ENCODE measurements at places on chromosomes 12 and 14.

- no peak for DNase-seq
Observed at GRCh38 chr14:20807304-20808161, 4.9 kb upstream of the RNASE1 start.

DNA sequence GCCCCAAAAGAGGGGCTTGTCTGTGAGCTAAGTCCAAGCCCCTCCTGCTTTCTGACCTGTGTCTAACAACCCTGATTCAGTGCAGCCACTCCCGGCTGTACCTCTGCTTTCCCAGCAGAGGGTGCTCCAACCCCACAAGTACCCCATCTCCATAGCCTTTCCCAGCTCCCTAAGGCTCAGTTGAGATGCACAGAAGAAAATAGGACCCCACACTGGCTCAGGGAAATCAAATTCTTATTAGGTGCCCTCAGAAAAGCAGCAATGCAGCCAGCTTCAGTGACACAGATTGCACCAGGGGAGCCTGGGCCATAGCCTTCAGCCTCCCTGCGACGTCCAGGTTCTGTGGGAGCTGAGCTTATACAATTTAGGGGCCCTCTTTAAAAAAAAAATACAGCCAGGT, 49.9 kb downstream of the LRRC74A start:
- DNase-seq, result no peak

DNA sequence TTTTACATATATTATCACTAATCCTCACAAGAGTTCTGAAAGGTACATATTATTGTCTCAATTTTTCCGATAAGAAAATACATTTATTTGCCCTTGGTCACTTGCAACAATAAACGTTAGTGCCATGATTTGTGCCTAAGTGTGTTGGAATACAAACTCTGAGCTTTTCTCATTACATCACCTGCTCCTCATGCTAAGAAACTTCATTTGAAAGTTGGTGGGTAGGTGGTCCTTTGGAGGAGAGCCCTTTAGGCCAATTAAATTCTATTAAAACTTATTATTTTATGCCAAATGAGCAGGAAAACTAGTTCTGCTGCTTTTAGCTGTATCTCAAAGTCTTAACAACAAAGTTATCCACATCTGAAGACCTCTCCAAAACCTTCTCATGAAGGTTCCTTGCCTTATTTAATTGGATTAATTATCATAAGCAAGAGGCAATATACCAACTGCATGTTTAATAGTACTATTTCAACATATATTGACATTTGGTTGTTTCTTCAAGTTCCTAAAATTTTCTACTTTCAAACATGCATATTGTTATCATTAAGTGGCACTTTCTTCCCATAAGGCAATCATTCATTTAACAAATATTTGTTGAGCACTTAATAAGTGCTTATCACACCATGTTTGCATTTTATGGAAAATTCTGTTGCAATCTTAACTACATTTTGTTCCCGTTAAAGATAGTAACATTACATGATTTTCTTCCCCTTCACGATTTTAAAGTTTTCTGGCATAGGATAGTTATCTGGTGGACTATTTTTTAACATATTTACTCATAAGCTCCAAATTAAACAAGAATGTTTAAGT, 40.1 kb upstream of the LRRK2 start:
- no peak for DNase-seq

- no peak for DNase-seq
Observed at GRCh38 chr14:102883089-102883541, 39.3 kb upstream of the AMN start.

GRCh38 chr12:40168001-40168400, 56.8 kb upstream of the LRRK2 start:
- DNase-seq, result no peak

- no peak for DNase-seq
Observed at GRCh38 chr14:60094306-60094897, 2.7 kb downstream of the PCNX4 start.

DNA sequence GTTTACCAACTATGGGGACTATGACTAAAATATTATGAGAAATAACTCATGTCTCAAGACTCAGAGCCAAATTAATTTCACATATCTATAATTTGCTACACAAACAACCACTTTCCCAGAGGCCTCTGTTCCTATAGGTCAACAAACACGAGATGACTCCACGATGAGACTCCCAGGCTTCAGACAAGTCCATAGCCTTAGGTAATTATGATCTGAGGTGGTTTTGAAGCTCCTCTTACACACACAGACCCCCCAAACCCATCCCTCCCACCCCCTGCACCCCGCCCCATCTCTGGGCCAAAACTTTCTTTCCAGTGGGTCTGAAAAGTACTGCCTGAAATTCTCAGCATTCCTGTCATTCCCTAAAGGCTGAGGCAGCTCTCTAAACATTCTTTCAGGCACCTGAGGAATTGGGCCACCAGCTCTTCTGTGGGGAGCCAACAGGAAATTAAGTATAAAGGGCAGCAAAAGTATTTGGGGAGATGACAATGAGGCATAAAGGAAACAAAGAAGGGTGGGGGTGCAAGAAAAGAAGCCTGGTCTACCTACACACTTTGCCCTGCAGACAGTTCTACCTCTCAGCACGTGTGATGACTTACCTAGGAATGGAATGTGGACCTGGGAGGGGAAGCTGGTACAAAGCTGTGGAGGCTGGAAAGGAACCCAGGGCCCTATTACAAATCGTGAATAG, 143.6 kb downstream of the PAWR start:
- DNase-seq, result no peak

GRCh38 chr14:71411738-71412137, 504.5 kb downstream of the PCNX1 start:
- no peak for DNase-seq

- no peak for DNase-seq
Observed at GRCh38 chr12:32178341-32179010, 71.8 kb downstream of the BICD1 start.

GRCh38 chr14:98101323-98101722, 1170.7 kb downstream of the BCL11B start:
- DNase-seq, result no peak

GRCh38 chr12:64065881-64066451, 156.1 kb downstream of the KICS2 start:
- no peak for DNase-seq

DNA sequence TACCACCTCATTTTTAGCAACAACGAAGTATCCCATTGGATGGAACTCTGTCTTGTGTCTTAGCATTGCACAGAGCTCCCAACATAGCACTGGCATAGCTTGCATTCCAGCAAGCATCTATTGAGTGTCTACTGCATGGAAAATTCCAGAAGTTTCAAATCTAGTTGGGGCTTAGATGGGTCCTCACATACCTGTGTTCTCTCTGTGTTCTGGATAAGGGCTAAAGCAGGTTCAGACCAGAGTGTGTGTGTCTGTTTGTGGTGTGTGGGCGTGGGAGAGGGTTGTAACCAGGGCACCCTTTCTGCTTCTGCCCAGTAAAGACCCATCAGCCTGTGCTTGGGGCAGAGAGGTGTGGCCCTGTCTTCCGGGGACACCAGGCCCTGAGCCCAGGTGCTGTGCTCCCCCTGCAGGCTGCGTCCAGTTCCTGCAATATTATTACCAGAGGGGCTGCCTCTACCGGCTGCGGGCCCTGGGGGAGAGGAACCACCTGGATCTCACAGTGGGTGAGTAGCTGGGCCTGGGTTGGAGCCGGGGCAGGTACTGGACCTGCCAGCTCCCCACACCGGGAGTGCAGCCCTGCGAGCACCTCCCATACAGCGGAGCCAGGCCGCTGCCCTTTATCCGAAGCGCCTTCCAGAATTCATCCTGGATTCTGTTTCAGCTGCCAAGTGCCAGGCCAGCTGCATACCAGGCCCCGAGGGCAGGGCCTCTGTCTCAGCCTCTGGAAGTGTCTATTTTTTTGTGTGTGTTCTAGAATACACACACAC, 20.3 kb downstream of the RHOF start:
- no peak for DNase-seq

DNA sequence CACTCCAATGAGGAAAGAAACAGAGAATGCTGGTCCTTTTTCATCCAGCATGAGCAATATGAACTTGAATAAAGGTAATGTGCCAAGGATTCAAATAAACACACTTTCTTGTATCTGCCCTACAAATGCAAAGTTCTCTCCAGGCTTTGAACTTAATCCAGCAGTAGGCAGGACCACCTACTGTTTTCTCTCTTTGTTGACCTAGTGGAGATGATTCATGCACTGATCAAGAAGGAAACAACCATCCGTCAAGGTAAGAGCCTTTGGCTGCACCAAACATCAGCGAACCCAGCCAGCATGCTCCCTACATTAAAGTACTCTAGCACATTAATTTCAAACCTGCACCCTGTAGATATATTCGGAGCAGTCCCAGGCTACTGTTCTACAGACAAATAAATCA, 489.3 kb downstream of the GALC start:
- DNase-seq, result no peak

DNA sequence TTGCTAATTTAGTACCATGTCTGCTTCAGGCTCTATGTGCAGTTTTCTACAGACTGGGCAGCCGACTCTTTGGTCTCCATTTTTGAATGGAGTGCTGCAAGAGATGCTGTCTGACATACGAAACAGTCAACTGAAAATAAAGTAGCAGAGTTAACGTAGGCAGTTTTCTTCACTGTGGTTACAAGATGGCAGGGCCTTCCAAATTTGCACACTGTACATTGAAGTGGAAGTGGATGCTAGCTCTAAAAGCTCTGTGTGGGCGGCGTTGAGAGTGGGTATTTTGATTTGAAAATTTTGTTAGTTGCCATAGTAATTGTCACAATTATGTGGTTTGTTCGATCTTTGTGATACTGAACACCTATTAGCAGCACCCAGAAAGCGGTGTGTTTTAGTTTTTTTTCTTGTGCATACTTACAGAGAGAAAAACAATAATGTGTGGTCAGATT, 154.9 kb upstream of the ATP2B1 start:
- no peak for DNase-seq

GRCh38 chr12:54139019-54139418, 49.8 kb downstream of the SMUG1 start:
- no peak for DNase-seq

DNA sequence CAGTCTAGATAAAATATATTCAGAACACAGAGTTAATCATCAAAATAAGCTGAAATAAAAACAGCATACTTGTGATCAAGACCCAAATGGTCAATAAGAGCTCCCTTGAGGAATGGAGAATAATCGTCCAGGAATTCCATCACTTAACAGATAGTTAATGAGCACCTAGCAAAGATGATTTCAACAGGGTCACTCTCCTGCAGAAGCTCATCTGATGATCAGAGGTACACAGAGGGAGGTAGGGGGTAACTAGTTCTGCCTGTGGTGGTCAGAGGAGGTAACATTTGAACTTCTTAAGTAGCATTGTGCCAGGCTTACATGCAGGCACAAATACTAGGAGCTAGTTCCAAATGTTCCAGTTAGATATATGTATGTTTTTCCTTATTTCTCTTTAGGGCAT, 9.5 kb downstream of the MED13L start:
- DNase-seq, result no peak

GRCh38 chr12:124332058-124332672, 37.3 kb downstream of the RFLNA start:
- no peak for DNase-seq

DNA sequence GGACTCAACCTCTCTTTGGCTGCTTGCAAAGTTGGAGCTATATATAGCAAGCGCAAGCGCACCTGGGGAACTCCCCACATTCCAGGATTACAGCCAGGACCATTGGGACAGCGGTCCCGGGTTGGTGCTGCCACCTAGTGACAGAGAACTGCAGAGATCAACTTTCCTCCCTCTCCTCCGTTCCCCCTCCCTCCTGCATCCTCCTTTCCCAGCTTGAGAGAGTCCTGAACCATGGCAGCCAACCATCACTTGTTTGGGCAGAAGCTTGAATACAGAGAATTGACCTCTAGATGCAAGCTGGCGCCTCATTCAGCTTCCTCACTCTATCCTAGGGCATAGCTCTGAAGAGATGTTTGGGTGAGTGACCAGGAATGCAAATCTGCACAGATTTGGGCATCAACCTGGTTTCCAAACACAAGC, 17.4 kb upstream of the FLVCR2 start:
- no peak for DNase-seq

- DNase-seq, result no peak
Observed at GRCh38 chr12:46438719-46439319, 66.2 kb upstream of the SLC38A2 start.

GRCh38 chr14:77213679-77214016, 32.0 kb downstream of the TMEM63C start:
- no peak for DNase-seq

DNA sequence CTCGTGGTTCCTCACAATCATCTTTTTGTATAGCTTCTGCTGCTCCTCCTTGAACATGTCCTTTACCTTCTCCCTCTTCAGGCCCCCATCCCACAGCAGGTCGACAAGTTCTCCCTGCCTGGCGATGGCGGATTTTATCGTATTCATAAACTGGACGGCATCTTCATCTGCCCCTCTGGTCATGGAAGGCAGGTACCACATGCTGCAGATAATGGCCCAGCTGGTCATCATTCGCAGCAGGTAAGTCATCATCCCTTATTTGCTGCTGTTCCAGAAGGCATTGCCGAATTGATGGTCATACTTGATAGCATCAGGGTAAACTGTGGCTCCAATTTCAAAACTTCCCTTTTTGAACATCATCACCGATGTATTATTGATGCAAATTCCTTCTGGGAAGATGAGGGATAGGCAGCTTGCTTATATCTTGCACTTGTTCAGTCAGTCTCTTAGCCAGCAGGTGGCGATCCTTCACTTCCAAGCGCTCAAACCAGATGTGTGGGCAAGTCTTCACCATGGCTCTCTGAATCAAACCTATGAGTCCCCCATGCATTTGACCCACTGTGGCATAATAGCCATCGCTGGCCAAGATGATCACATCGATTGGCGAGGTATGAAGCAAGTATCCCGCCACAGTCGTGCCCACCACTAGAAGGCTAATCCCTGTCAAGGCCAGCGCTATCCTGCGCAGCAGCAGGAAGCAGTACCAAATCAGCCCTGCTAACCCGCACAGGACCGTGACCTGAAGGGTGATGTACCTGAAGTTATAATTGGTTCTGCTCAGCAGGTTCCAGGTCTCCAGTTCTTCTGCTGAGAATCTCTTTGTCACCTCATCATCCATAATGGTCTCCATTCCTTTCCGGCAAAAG, 381.5 kb upstream of the STXBP6 start:
- no peak for DNase-seq

DNA sequence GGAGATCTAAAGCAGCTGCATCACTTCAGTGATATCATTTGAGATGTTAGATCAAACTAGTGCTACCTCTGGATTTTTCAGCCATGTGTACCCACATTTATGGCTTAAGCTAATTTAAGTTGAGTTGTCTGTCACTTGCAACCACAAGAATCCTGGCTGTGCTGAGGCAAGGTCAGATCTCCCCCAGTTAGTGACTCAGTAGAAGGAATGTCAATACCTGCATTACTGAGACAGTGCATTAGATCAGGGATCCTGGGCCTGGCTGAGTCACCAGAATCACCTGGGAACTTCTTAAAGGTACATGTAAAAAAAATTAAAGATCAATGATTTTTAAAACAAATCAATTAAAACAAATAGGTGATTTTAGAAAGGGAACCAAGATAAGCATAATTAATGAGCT, 84.6 kb upstream of the GRIN2B start:
- no peak for DNase-seq
